Foreskin keratinocyte (primary cell): ENCODE measurements at places on chromosomes 5 and 9.

- DNase-seq, result peak; percentile 91
Observed at GRCh38 chr9:109520475-109521132, 22.5 kb upstream of the PTPN3 start.

DNA sequence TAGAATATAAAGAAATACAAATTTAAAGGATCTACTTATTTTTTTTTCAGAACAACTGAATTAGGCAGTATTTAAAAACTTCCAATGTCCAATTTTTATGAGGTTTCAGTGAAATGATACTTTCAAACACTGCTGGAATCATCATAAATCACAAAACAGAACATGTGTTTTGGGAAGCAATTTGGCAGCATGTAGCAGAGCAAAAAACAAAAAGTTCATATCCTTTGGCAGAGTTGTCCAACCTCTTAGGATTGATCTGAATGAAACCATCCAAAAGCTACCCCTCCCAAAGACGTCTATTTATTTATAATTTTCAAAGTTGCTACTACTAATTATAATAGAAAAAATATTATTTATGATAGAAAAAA is 192.4 kb upstream of the PUM3 start:
- DNase-seq, result no peak

DNA sequence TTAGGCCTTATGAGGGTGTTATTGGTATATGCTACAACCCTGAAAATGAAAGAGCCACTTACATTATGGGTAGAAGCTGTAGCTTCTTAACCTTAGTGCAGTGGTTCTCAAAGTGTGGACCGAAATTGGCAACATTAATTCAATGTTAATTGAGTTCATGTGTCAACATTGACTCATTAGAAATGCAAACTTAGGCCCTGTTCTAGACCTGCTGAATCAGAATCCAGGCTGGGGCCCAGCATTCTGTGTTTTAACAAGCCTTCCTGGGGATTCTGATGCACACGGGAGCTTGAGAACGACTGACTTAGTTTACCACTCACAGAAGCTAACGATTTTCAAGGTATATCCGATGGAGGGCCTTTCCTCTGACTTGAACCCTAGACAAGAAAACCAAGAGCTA is 7.3 kb downstream of the VLDLR start:
- no peak for DNase-seq

GRCh38 chr5:36662291-36662851 is 56.0 kb downstream of the SLC1A3 start:
- no peak for DNase-seq

DNA sequence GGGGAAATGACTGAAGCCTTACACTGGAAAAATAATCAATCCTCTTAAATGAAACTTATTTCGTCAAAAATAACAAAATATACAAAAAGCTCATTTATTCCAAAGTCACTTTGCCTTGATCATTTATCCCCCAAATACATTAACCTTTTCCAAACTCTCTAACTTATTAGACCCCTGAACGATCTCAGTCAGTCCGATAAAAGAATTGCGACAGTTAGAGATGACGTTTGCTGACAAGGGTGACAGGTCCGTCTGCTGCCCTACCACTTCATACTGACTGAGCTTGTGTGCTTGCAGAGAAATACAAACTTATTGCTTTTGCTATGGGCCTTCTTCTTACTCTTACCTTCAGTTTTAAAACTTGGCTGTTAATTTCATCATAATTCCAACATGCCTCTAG is 169.7 kb downstream of the ZDHHC21 start:
- DNase-seq, result no peak

- DNase-seq, result no peak
Observed at GRCh38 chr5:142315096-142315900, 9.5 kb downstream of the SPRY4 start.

GRCh38 chr5:160211352-160211751 is 18.0 kb upstream of the FABP6 start:
- no peak for DNase-seq

DNA sequence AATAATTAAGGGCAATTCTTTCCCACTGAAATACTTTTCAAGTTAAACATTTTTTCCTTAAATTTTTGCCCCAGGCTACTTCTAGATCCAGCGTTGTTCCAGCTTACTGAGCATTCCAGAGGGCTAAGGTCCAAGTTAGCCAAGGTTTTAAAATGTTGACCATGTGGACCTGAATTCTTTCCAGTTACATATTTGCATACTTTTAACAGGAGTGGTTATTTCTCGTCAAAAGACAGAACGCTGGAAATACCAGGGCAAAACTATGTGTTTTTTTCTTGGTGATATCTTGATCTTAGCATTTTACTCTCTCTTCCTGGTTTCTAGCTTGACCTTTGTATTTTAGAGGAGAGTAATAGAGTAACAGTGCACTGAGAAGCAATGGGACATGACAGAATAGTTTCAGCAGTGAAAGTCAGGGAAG is 32.8 kb downstream of the TMC1 start:
- no peak for DNase-seq

DNA sequence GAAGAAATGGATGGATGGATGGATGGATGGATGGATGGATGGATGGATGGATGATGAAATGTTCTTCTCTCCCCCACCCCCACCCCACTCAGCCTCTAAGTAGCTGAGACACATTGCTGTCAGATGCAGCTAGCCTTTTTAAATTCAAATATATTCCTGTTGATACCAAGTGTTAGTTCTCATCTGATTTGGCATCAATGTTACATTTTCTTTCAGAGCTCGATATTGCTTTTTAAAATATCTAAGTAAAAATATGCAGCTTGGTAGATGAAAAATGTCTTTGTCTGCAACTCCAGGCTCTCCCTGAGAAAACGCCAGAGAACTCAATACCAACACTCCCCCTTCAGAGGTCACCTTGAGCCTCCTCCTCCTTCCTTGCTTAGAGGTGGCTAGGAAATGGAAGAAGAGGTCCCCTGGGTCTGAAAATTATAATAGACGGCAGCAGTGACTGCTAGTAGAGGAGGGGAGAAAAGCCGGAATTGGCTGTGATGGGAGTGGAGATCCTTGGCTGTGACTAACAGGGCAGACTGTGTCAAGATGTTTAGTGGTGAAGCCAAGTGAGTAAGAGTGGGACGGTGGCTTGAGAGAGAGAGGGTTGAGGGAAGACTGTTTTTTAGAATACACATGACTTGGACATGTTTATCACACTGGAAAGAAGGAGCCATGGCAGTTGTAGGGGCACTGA is 156.0 kb downstream of the ZNF462 start:
- DNase-seq, result no peak

DNA sequence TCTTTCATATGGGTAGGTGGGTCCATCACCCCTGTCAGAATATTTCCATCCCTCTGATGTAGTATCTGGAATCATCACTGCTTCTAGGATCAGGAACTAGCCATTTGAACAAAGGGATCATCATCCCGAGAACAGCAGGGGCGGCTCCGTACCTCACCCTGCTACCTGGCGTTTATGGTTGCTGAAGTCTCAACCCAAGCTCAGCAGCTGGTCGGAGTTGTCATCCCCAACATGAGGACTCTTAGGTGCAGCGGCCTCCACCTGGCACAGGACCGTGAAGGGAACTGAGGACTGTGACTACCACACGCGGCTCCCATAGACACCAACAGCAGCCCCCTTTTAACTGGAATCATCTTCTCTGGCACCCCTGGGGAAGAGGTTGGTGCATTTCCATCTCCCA is 35.1 kb downstream of the ROR2 start:
- DNase-seq, result no peak

DNA sequence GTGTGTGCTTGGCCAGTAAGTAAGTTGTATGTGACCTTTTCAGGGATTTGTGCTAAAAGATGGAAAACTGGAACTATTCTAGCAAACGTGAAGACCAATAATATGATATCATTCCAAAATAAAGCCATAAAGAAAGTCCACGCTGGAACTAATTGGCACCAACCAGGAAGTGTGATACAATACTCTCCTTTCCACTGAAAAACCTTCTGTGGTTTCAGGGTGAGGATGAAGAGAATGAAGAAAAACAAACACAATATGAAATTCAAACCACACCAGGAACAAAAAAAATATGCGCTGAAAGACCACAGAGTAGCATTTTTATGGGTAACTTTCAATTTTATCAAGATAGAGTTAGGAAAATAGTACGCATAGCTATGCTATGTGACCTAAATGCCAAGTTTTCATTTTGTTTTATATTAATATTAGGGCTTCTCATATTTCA is 105.8 kb downstream of the EFNA5 start:
- no peak for DNase-seq

- peak; percentile 69 for DNase-seq
Observed at GRCh38 chr9:16385590-16385989, 484.9 kb downstream of the BNC2 start.

DNA sequence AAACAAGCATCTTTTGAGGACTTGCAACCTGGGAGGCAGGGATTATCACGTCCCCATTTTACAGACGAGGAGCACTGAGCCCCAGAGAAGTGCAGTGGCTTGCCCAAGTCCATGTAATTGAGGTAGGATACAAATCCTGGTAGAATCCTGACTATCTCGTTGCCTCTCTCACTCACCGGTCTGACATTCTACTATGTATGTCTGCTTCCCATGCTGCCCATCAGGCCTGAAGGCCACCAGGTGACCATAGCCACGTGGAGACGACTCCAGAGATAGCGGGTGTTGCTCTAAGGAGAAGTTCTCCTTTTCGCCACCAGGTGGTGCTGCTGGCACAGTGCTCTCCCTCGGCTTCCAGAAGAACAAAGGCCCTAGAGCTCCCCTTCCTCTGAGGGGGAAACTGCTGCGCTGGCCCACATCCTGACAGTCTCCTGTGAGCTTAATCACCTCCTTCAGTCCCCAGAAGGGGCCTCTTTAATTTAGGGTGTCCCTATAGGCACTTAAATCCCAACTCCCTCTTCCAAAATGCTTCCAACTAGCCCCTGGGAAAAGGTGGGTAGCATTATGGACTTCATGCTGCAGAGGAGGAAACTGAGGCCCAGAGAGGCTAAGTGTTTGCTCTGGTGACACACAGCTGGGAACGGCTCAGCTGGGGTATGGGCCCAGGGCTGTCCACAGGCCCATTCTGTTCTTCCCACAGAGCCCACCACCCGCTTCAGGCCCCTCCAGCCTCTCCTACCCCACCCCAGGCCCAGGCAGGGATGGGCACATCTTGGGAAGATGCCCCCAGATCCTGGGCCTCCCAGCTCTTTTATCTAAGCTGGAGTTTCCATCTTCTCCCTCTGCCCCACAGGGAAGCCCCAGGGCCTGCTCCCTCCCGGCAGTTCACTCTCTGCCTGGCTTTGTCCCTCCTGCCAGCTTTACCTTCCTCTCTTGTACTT is 6.4 kb downstream of the SLC34A1 start:
- DNase-seq, result peak; percentile 68

DNA sequence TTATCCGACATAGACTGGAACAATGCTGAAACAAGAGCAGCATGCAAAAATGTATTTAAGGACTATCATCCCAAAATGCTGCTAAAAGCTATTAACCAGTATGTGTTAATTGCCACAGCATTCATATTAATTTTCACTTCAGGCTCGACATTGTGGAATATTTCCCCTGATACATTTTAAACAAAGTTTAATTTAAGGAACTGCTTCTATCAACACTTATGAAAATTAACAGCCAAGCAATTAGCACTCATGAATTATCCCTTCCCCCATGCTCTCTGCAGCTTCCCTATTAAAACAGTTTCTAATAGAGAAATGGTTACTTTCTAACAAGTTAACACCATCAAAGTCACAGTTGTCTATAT is 54.8 kb downstream of the MAPKAP1 start:
- DNase-seq, result no peak

DNA sequence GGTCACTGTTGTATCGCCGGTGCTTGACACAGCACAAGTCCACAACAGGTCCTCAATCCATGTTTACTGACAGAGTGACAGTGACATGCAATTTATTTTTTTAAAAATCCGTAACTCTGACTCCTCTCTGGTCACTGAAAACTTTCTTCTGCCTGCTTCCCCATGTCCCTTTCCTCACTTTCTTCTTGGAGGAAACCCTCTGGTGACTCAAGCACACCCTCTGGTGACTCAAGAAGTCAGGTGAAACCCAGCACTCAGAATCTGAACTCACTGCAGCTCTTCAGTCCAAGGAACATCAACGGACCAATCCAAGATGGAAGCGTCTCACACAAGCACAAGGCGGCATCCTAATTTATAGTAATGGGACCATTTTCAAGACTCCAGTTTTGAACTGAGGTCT is 245.9 kb downstream of the FSTL4 start:
- no peak for DNase-seq

GRCh38 chr5:110070836-110071235 is 381.1 kb downstream of the MAN2A1 start:
- DNase-seq, result no peak

- DNase-seq, result no peak
Observed at GRCh38 chr5:80122579-80122978, 87.4 kb downstream of the THBS4 start.

DNA sequence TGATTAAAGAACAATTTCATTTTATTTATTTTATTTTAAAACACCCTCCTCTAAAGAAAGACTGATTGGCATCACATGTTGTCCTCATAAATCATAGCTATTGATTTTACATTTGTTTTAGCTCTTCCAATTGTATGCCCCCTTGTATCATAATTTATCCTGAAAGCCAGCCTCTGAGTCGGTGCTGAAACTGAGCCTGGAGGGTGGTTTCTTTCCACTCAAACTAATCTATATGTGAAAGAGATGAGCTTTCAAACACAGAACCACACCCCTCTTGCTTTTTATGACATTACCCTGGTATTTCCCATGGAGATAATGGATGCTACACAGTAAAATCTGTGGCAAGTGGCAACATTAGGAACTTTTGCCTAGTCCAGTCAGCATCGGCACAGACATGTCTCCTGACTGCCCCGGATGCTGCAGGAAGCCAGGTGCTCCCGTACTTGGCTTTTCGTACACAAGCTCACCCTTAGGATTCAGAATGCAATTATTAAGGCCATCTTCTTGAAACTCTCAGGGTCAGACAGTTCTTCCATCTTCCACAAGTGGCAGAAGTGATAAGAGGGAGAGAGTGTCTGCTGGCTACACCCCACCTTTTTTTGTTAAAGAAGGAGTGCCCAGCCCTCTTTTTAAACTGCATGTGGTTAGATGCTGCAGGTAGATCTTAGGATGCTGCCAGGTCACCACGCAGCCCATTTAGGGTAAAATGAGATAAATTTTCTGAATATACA is 91.1 kb downstream of the SNCAIP start:
- no peak for DNase-seq

GRCh38 chr9:89901920-89902319 is 297.1 kb downstream of the GADD45G start:
- no peak for DNase-seq

GRCh38 chr5:24226479-24226878 is 418.3 kb downstream of the CDH10 start:
- no peak for DNase-seq

DNA sequence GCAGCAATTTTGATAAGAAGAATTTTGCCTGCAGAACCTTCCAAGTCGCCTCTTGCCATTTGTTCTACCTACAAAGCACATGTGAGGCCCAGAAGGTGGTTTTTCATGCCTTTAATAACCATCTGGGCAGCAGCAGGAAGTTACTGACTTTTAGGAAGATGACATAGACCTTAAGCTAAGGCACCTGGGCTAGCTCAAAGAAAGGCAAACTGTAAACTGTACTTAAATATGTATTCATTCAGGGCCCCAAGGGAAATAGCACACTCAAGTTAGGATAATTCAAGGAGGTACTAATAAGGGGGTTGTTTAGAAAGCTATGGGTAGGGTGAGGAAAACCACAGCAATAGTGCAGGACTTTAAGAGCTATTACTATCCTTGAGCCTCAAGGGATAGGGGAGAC is 57.3 kb upstream of the HSPB3 start:
- no peak for DNase-seq
